ENCODE measurements at places on chromosomes 5 and 9.

DNA sequence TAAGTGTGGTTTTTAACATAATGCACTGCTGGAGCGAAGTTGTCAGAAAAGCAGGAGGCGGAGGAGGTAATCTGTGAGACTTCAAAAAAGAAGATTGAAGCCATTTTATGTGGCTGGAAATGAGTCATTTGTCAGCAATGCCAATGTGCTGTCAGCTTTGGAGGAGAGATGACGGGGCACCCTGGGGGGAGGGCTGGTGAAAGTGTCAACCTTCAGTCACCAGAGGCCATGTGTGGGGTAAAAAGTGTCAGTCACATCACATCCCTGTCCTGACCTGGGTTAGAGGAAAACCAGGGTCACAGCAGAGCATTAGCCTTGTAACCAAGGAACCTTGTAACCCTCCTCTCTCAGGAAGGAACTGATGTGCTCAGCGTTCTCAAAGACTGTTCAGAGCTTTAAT is 59.1 kb downstream of the TLR4 start:
- no peak for DNase-seq

GRCh38 chr9:76395381-76395780 is 1.2 kb upstream of the RFK start:
- no peak for DNase-seq

- no peak for DNase-seq
Observed at GRCh38 chr9:126613651-126614050, at the start of gene LMX1B. Gene LMX1B (plus strand): TSS chr9:126613928. CDS start chr9:126614450, 522 bp downstream.

DNA sequence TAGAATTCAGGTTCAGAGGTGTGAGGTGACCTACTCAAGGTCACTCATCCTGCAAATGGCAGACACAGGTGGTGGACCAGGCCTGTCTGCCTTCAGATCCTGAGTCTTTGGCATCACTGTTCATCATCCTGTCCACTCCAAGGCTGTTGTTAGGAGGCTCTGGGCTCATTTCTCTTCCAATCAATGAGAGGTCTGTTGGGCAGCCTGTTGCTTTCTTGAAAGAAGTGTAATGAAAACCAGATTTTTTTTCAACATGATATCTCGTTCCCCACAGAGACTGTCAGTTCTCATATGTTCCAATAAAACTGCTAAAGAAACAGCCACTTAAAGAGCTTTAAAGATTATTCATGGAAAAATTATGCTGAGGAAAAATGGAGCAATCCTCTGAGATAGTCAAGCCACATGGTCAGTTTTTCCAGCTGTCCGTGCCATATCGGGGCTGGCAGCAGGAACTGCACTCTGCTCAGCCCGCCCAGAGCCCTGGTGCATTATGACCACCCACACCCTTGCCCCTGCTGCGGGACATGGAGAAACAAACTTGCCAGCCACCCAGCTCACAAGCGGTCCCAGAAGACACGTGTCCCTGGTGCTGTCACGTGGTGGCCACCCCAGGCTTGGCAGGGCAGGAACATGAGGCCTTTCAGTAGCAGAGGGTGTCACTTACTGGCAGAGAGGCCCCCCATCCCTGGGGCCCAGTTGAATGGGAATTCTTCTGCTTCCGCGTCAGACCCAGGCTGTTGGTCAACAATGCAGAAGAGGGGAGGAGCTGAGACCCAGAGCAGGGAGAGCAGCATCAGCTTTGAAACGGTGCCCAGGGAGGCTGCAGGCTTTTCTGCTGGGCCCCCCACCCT is 63.7 kb upstream of the ANGPTL2 start:
- no peak for DNase-seq

DNA sequence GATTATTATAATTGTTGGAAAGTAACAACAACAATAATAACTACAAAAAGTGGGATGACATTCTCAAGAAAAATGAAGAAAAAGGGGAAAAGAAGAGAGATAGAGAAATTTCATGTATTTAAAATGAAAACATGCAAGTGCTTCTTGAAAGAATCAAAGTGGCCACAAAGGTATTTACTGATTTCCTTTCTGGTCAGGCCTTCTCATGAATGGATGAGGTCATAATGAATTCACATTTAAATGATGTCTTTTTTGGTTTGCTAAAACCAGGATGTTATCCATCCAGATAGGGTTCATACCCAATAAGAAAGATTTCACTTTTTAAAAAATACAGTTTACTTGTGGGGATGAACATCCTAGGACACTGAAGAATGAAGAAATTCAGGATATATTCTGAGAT is 446.4 kb upstream of the PTGER4 start:
- no peak for DNase-seq

- no peak for DNase-seq
Observed at GRCh38 chr5:56412601-56413379, 179.7 kb upstream of the ANKRD55 start.

DNA sequence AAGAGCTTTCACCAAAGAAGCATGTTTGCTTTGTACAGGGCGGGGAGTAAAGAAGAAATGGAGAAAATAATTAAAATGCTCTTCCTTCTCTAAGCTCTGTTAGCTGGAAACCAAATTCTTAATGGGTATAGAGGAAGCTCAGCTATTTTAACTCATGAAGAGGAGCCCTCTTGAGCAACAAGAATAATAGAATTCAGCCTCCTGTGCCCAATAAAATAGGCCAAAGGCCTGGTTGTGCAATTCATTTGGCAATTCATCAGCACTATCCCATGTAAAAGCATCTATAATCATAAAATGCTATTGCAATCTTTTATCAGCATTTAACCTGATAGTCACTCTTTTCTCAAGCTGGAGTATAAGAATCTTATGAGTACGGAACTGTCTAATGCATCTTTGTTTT is 133.6 kb upstream of the CDH6 start:
- DNase-seq = no peak

GRCh38 chr9:136396219-136396515 is 3.8 kb downstream of the SNAPC4 start:
- DNase-seq = no peak

DNA sequence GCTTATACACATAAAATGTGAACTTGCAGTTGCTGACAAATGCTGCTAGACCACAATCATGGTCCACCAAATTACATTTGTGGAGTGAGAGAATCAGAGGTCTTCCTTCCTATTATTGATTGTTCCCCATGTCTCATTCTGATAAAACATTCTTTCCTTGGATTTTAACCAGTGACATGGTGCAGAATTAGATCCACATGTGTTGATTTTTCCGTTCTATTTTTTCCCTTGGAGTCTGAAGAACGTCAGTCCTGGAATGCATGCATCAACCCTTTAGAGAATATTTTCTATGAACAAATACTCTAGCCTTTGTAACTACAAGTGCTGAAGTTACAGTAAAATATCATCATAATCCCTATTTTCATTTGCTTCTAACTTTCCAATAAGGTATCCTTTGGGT is 170.7 kb upstream of the SPRY4 start:
- DNase-seq = no peak

GRCh38 chr5:125302577-125302976 is 556.1 kb upstream of the ZNF608 start:
- DNase-seq = no peak

DNA sequence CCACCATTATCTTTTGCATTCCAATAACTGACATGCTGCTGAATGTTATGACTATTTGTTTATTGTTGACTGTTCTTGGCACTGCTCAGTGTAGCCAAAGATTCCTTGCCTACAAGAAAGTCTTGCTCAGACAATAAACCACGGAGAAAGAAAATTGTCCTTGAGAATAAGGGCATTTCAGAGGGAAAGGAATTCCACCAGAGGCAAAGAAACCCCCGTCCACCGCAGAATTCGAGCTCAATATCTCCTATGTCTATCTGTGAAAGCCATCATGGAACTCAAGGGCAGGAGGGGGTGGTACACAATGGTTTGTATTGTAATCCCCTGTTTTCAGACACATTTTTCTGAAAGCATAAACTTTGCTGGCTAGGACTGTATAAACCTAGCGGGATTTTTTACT is 70.3 kb upstream of the ADAMTS16 start:
- DNase-seq = no peak

- no peak for DNase-seq
Observed at GRCh38 chr9:26723486-26723885, 169.1 kb downstream of the CAAP1 start.

GRCh38 chr5:78638423-78638822 is 10.1 kb downstream of the LHFPL2 start:
- DNase-seq = peak; percentile 97

GRCh38 chr9:27212621-27213020 is 84.3 kb downstream of the EQTN start:
- DNase-seq = no peak

DNA sequence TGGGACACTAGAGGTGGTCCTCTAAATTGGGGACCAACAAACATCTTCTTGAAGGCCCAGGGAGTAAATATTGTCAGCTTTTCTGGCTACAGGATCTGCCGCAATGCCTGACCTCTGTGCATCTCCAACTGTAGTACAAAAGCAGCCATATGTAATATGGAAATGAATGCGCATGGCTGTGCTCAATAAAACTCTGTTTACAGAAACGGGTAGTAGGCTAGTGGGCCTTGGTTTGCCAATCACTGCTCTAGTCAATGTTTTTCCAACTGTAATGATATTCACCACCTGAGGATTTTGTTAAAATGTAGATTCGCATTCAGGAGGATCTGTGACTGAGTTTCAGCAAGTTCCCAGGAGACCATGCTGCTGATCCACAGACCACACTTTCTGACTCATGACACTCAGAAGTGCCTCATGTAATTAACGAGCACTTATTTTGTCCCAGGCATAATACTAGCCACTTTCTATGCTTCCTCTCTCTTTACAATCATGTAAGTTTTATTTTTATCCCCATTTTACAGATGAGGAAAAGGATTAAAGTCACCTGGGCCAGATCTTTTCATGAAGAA is 96.9 kb downstream of the MED27 start:
- no peak for DNase-seq

GRCh38 chr5:135356522-135357318 is 42.3 kb downstream of the MACROH2A1 start:
- no peak for DNase-seq

GRCh38 chr5:160165137-160166068 is 46.2 kb upstream of the PWWP2A start:
- DNase-seq = peak; percentile 73

DNA sequence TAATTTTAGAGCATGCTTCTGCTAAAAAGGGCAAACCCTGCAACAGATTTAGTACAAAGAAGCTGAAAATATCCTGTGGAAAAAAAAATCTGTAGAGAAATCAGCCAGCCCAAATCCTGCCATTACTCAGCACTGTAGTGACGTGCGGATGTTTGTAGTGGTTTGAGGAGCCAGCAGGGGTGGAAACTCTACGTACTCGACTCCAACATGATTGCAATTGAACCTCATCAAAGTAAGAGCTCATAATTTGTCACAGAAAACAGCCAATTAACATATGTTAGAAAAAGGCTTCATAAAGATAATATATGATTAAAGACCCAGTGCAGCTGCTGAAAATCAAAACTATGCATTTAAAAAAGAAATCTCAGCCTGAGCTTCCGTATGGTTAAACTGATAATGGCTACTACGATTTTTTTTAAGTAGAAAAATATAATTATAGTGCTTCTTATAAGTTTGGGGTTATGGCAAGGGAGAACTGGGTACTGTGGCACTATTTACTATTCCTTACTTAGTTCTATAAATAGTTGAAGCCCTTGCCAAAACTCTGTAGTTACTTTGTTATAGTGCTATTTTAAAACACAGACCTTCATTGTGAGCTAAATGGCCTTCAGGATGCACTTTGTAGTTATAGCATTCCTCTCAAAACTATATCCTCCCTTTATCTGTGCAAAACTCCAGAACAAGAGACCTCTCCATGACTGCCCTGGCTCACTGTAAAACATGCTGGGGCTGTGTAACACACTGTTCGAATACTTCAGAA is 49.4 kb downstream of the MEF2C start:
- DNase-seq = no peak

- DNase-seq = no peak
Observed at GRCh38 chr5:83102364-83102980, 25.1 kb downstream of the XRCC4 start.

DNA sequence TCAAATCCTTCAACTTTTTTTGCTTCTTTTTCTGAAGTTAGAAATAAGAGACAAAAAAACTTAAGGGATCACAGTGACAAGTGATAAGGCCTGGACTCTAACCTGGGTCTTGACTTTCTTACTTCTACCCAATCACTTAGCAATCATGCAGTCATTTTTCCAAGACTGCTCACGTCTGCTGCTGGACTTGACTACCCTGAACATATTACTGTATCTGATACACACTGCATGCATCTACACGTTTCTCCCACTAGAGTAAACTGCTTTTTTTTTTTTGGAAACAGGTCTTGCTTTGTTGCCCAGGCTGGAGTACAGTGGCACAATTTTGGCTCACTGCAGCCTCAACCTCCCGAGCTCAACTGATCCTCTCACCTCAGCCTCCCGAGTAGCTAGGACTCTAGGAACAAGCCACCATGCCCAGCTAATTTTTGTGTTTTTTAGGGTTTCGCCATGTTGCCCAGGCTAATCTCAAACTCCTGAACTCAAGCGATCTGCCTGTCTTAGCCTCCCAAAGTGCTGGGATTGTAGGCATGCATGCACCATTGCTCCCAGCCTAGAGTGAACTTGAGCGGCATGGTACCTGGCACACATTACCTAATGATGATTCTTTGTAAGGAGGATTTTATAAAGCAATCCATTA is 7.4 kb downstream of the PLIN2 start:
- no peak for DNase-seq

DNA sequence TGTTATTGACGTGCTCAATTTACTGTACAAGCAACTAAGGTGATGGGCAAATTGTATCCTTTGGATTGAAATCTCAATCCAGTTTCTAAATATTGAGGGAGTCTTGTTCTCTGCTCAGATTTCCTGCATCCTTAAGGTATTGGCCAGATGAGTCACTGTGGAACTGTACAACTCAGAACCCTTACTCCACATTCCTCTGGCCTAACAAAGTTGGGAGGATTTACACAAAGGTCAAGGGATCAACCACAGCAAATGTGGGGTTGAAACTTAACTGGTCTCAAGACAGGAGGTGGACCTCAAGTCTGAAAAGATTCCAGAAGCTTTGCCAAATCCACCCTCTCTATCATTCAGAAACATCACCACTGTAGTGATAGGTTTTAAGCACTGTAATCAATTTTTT is 81.5 kb upstream of the AGXT2 start:
- DNase-seq = no peak

GRCh38 chr5:177359451-177359851 is 1.7 kb downstream of the RGS14 start:
- no peak for DNase-seq

- DNase-seq = no peak
Observed at GRCh38 chr9:86585422-86586143, 231.4 kb upstream of the TUT7 start.

- DNase-seq = no peak
Observed at GRCh38 chr5:141511771-141512325, 23.0 kb downstream of the PCDHGC5 start.

DNA sequence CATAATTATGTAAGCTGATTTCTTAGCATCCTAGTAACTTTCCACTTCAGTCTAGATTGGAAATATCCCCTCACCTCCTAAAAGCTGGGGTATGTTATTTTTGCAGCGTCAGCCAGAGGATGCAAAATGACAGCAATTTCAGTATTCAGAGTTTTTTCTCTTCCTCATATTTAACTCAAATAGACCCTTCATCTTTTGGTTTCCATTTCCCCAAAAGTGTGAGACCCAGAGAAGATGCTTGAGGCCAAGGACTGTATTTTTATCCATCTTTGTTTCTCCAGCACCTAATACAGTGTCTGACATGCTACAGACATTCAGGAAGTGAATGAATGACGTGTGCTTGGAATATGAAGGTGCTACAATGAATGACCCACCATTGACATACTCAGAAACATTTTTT is 75.5 kb upstream of the RANBP3L start:
- DNase-seq = no peak

Measured in NCI-H2029 treated with DMSO at 0.1 percent for 48 hours (cell line).